ENCODE measurements at places on chromosomes 13 and 19. TPM values are rescaled to one million over a fixed set of nuclear protein-coding genes. Genes with fewer than 3 reads are reported as not detected.

Gene CEACAM8
- not detected for total RNA-seq

Gene CFAP97D2
- total RNA-seq = not detected

Gene LILRB5
- total RNA-seq = 4.5 TPM

Gene IZUMO2
- total RNA-seq = not detected

Gene IGFL4
- not detected for total RNA-seq

Gene MCEMP1
- 0.36 TPM for total RNA-seq

Gene KLC3
- total RNA-seq = 0.27 TPM

Gene SHISA7
- not detected for total RNA-seq

Gene EBPL
- total RNA-seq = 10.6 TPM

Gene ILF3
- 153 TPM for total RNA-seq

Gene DLL3
- total RNA-seq = not detected

Gene CGB8
- not detected for total RNA-seq

Gene SERP2
- 0.76 TPM for total RNA-seq

Gene KCNJ14
- 0.65 TPM for total RNA-seq

Gene ARHGAP35
- total RNA-seq = 33.4 TPM

Gene SLC5A5
- total RNA-seq = not detected

Gene PCDH20
- total RNA-seq = 1.5 TPM

GRCh38 chr13:51025245-51025905 lies 85.7 kb downstream of the C13orf42 start:
- no peak overlapping the region for H3K4me3 ChIP-seq
- H3K36me3 ChIP-seq = no peaks in the 10 kb centered on the region
- no peak overlapping the region for H3K27ac ChIP-seq
- H3K27me3 ChIP-seq = no peaks in the 10 kb centered on the region
- no peaks in the 10 kb centered on the region for H3K4me1 ChIP-seq
- no peak for DNase-seq

DNA sequence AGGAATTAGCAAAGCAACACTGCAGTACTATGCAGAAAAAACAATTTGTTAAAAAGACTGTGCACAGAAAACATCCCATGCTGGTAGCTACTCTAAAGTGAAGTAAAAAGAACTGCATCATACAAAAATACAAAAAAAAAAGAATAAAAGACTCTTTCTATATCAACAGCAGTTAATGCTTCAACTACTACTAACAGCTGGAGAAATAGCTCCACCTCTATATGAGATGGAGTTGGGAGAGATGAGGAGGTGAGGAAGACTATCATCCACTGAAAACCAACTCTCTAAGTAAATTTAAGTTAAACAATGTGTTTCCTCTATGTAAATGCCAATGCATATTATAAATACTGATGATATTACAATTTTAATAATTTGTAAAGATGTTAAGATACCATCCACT lies 1.8 kb downstream of the ZC3H13 start:
- H3K36me3 ChIP-seq = no peaks in the 10 kb centered on the region
- no peaks in the 10 kb centered on the region for H3K27me3 ChIP-seq
- peak overlapping the region; percentile 86 for H3K4me3 ChIP-seq
- H3K27ac ChIP-seq = no peak overlapping the region

GRCh38 chr13:32472194-32472621 lies 44.3 kb upstream of the N4BP2L1 start:
- no peaks in the 10 kb centered on the region for H3K36me3 ChIP-seq
- no peak for DNase-seq
- H3K27me3 ChIP-seq = no peaks in the 10 kb centered on the region
- H3K4me1 ChIP-seq = peaks cover 48% of the 10 kb centered on the region

DNA sequence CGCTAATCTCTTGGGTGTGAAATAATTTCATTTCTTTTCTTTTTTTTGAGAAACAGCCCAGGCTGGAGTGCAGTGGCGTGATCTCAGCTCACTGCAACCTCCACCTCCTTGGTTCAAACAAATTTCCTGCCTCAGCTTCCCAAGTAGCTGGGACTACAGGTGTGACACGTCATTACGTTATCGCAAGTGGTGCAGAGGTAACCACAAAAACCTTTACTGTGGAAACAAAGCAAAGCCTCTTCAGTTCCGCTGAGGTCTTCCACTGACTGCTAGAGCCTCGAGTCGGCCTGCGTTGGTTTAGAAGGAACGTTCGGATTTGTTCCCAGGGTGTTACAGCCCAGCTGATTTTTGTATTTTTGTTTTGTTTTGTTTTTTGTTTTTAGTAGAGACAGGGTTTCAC lies 2.0 kb upstream of the ZNF784 start:
- no peaks in the 10 kb centered on the region for H3K27me3 ChIP-seq
- peaks cover 10% of the 10 kb centered on the region for H3K36me3 ChIP-seq
- H3K4me1 ChIP-seq = peaks cover 22% of the 10 kb centered on the region
- H3K27ac ChIP-seq = no peak overlapping the region

DNA sequence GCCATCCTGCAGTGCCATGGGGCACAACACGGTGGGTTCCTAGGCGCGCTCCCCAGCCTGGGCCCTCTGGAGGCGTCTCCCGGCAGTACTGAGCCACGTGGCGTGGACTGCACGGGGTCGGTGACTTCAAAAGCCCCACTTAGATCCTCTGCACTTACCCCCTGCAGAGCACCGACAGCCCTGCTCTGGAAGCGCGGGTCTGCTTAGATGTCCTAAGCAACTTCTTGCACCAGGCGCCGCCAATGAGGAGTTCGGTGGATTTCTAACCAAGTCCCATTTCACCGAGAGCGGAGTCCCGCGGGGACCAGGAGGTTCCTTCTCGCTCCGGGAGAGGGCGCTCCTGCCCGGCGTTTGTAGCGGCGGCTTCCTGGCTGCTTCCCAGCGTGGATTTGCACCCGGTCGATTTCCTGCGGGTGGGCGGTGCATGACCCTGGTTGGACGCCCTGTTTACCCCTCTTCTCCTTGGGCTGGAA lies 25.2 kb upstream of the ZNF845 start:
- H3K4me1 ChIP-seq = no peaks in the 10 kb centered on the region
- H3K27me3 ChIP-seq = peaks cover 8% of the 10 kb centered on the region
- no peak overlapping the region for H3K27ac ChIP-seq
- no peak overlapping the region for H3K4me3 ChIP-seq

DNA sequence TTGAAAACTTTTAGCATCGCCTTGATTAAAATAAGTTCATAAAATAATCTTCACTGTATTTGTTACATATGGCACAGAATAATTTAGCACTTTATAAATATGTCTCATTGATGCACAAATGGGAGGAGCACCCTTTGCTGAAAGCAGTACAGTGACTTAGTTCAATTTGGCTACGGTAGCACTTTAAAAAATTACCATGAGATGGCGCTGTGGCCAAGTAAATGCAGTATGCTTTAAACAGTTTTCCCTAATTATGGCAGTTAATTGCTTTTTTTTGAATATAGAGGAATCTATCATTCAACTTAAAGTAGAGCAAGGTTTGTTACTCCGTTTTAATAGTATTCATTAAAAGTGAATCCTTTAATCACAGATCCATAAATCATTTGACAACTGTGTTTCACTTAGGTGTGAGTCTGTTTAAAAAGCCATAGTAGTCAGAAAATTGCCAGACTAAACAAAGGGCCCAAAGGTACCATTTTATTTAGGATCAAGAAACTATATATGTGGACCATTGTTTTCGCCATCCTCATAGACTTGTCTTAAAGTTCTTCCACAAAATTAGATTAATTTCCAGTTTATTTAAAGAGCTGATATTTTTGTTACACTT lies 34.7 kb upstream of the ESD start:
- no peak overlapping the region for H3K27ac ChIP-seq
- H3K36me3 ChIP-seq = no peaks in the 10 kb centered on the region
- H3K4me3 ChIP-seq = no peak overlapping the region
- no peaks in the 10 kb centered on the region for H3K27me3 ChIP-seq
- H3K4me1 ChIP-seq = no peaks in the 10 kb centered on the region

DNA sequence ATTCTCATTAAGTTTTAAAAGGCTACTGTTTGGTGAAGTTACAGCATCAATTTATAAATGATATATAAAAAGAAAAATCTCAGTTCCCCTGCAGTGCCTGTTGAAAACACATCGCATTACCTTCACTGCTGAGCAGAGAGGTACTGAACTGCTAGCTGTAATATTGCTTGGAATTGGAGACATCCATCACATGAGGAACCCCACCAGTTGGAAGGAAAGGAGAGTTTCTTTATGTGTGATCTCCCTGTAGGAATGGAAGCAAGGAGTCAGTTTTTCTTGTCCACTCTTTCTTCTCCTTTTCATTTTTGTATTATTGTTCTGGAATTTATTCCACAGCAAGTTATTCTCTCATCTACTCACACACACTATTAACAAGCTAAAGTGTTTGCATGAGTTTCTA lies 1586.0 kb upstream of the PRR20A start:
- no peak overlapping the region for H3K4me3 ChIP-seq
- H3K27me3 ChIP-seq = no peaks in the 10 kb centered on the region
- DNase-seq = no peak
- H3K36me3 ChIP-seq = no peaks in the 10 kb centered on the region
- H3K4me1 ChIP-seq = no peaks in the 10 kb centered on the region

GRCh38 chr19:39038098-39038497 lies 5.7 kb upstream of the FBXO27 start:
- peaks cover 3% of the 10 kb centered on the region for H3K27me3 ChIP-seq
- no peak overlapping the region for H3K27ac ChIP-seq
- H3K36me3 ChIP-seq = no peaks in the 10 kb centered on the region
- no peaks in the 10 kb centered on the region for H3K4me1 ChIP-seq
- no peak for DNase-seq
- H3K4me3 ChIP-seq = no peak overlapping the region

GRCh38 chr19:19552798-19553197 lies 14.7 kb downstream of the CILP2 start:
- no peak for DNase-seq
- peaks cover 6% of the 10 kb centered on the region for H3K27me3 ChIP-seq
- no peak overlapping the region for H3K4me3 ChIP-seq
- H3K27ac ChIP-seq = no peak overlapping the region

- no peaks in the 10 kb centered on the region for H3K27me3 ChIP-seq
- no peaks in the 10 kb centered on the region for H3K4me1 ChIP-seq
- no peak overlapping the region for H3K4me3 ChIP-seq
- no peak for DNase-seq
These were observed 36.3 kb downstream of the AP1M1 start for GRCh38 chr19:16233836-16234551.

DNA sequence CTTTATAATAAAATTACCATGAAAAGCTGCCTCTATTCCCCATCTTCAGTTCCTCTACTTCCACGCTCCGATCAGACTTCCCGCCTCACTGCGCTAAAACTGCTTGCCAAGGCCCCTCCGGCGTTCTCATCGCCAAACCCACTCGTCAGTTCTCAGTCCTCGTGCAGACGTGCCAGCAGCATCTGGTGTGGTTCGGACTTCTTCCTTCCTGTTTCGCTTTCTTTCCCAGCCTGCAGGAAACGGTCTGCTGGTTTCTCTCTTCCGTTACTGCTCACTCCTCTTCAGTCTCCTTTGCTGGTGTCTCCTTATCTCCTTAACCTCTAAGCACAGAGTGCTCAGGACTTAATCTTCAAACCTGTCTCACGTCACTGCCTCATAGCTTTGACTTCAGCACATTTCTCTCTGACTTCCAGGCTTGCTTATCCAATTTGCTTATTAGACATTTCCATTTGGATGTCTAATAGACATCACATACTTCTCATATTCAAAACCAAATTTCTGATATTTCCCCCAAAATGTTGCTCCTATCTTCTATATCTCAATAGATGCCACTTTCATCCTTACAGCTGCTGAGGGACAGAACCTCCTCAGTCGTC lies 40.3 kb downstream of the RCBTB2 start:
- no peaks in the 10 kb centered on the region for H3K27me3 ChIP-seq
- H3K4me3 ChIP-seq = peak overlapping the region; percentile 35
- H3K4me1 ChIP-seq = peaks cover 3% of the 10 kb centered on the region
- peak overlapping the region; percentile 68 for H3K27ac ChIP-seq

- H3K4me1 ChIP-seq = peaks cover 25% of the 10 kb centered on the region
- H3K4me3 ChIP-seq = no peak overlapping the region
- no peaks in the 10 kb centered on the region for H3K36me3 ChIP-seq
- DNase-seq = no peak
These were observed 45.5 kb downstream of the COL4A1 start for GRCh38 chr13:110261166-110262081.

GRCh38 chr13:93296584-93296983 lies 70.0 kb downstream of the GPC6 start:
- H3K4me3 ChIP-seq = no peak overlapping the region
- no peak for DNase-seq
- H3K27ac ChIP-seq = no peak overlapping the region
- no peaks in the 10 kb centered on the region for H3K27me3 ChIP-seq
- H3K4me1 ChIP-seq = no peaks in the 10 kb centered on the region

- no peaks in the 10 kb centered on the region for H3K4me1 ChIP-seq
- H3K27me3 ChIP-seq = no peaks in the 10 kb centered on the region
- no peak overlapping the region for H3K27ac ChIP-seq
- no peak overlapping the region for H3K4me3 ChIP-seq
These were observed 110.8 kb downstream of the TEX29 start for GRCh38 chr13:111431206-111431605.

- peaks cover 68% of the 10 kb centered on the region for H3K36me3 ChIP-seq
- H3K27ac ChIP-seq = peak overlapping the region; percentile 58
- H3K4me3 ChIP-seq = no peak overlapping the region
- H3K4me1 ChIP-seq = peaks cover 39% of the 10 kb centered on the region
- no peaks in the 10 kb centered on the region for H3K27me3 ChIP-seq
These were observed 20.3 kb downstream of the LYL1 start for GRCh38 chr19:13082192-13083007.

- no peak overlapping the region for H3K27ac ChIP-seq
- no peak overlapping the region for H3K4me3 ChIP-seq
- no peaks in the 10 kb centered on the region for H3K27me3 ChIP-seq
- peak; percentile 37 for DNase-seq
These were observed 12.1 kb upstream of the CEACAM8 start for GRCh38 chr19:42606660-42607351.

DNA sequence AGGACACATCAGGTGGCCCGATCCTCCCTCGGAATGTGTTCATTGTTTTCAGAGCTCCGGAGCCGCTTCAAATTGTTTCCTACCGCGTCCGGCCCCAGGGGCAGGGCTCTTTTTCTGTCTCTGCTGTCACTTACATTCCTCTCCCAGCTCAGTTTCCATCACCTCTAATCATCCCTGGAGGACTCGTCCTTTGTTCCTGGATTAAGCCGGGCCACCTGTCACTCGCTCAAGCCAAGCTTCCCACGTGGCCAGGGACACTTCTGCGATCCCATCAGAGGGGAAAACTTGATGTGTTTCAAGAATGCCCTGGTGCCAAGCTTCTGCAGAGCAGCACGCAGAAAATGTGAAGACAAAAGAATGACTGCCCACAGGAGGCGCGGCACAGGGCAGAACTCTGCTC lies 13.5 kb downstream of the IL17D start:
- DNase-seq = peak; percentile 53
- peaks cover 3% of the 10 kb centered on the region for H3K4me1 ChIP-seq
- H3K4me3 ChIP-seq = peak overlapping the region; percentile 65
- no peaks in the 10 kb centered on the region for H3K36me3 ChIP-seq
- H3K27me3 ChIP-seq = no peaks in the 10 kb centered on the region

GRCh38 chr13:30810801-30811200 lies 75.5 kb downstream of the ALOX5AP start:
- H3K27ac ChIP-seq = no peak overlapping the region
- peaks cover 3% of the 10 kb centered on the region for H3K4me1 ChIP-seq
- H3K4me3 ChIP-seq = no peak overlapping the region
- H3K27me3 ChIP-seq = no peaks in the 10 kb centered on the region
- DNase-seq = no peak
